GM12865 (cell line): ENCODE measurements at places on chromosomes 5 and 9.

- no peak for DNase-seq
Measured at GRCh38 chr9:98450496-98450895, 195.0 kb upstream of the TBC1D2 start.

DNA sequence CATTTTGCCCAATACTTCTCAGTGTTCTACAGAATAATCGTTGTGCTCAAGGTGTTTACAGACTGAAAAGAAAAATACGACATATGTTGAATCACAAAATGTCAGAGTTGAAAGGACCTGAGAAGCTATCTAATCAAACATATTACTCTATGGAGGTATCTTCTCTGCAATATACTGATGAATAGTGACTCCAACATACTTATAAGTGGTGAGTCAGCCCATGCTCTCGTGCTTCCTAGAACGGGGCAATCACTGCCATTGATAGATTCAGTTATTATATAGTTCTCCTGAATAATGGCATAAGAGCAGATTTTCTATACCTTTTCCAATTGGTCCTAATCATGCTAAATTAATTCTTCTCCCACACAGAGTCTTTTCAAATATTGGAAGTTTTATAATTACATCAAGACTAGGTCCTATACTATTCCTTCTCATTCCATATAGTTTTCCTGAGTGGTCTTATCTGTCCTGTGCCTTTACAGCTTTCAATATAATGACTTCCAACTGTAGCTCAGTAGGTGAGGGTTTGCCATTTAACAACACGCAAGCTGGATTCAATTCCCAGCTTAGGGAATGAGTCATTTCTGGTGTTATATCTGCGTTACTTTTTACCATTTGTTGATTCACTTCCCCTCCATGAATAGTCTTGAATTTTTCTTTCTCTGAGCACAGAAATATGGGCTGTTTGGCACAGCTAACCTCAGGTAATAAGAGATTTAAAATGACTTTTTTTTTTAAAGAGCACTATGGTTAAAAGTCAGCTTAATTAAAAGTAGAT, 81.1 kb downstream of the PLK2 start:
- no peak for DNase-seq

GRCh38 chr9:127966416-127967150, 14.2 kb downstream of the EEIG1 start:
- DNase-seq: no peak

DNA sequence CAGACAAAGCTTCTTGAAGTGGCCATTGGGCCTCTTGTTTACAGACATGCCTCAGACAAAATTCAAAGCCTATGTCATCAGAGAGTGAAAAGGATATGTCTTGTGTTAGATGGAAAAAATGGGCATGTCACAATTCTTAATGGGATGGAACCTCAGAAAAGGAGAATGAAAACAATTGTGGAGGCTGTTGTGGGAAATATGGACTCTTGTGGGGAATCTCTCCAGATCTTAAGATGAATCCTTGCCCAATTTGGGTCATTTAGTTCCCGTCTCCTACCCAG, 19.5 kb downstream of the SLC22A5 start:
- no peak for DNase-seq

GRCh38 chr9:134855900-134856377, 24.7 kb upstream of the FCN2 start:
- no peak for DNase-seq
